SK-N-DZ (cell line): ENCODE measurements at places on chromosomes 5 and 9.

GRCh38 chr5:139848508-139849100, 53.0 kb downstream of the PSD2 start:
- DNase-seq: no peak

DNA sequence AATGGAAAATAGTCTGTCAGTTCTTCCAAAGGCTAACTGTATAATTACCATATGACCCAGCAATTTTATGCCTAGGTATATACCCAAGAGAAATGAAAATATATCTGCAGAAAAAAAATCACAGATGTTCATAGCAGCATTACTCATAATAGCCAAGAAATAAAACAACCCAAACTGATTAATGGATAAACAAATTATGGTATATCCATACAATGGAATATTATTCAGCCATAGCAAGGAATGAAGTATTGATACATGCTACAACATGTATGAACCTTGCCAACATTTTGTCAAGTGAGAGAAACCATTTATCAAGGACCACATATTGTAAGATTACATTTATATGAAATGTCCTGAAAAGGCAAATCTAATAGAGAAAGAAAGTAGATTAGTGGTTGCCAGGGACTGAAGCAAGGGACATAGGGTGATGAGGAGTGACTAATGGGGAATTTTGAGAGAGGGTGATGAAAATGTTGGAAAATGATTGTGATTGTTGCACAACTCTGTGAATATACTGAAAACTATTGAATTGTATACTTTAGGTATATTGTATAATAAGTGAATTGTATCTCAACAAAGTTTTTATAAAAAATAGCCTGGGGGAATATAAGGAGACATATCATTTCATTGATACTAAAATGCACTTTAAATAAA, 114.4 kb downstream of the PBX3 start:
- DNase-seq: no peak

DNA sequence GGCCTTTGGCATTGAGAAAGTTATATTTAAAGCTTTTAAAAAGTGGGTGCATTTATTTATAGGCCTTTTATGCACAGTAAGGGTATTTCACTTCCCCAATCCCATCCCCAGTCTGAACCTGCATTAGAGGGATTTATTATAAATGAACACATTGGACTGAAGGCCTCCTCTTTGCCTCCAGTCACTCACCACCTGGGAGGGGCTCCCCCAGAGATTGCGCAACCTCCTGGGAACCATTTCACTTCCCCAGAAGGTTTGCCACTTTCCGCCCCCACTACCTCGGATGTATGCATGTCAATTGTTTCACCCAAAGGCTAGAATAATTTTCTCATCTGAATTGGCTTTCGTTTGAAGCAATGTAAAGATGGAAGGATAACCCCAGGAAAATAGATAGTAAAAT, 29.8 kb upstream of the VCAN start:
- no peak for DNase-seq

- DNase-seq: peak; percentile 31
These were observed 567.2 kb downstream of the SLCO4C1 start for GRCh38 chr5:101728933-101729332.

- no peak for DNase-seq
These were observed 29.8 kb downstream of the NR4A3 start for GRCh38 chr9:99851500-99851822.

- DNase-seq: no peak
These were observed 8.9 kb downstream of the PHF2 start for GRCh38 chr9:93585259-93585658.

DNA sequence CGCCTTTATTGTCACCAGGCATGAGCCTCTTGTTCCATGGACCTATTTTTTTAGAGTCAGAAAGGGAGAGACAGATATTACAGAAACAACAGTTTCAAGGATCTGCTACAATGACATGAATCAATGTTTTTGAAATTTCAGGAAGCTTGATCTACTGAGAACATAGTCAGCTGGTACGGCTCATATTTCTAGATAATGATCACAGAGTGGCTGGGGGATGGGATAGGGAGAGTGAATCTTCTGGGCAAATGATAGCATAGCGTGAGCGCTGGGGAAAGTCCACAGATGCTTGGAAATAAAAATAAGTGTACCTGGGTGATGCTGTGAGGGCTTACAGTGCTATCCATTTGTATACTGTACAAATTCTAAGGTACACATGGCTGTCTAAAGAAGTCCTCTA, 340.4 kb downstream of the EBF1 start:
- DNase-seq: peak; percentile 54

DNA sequence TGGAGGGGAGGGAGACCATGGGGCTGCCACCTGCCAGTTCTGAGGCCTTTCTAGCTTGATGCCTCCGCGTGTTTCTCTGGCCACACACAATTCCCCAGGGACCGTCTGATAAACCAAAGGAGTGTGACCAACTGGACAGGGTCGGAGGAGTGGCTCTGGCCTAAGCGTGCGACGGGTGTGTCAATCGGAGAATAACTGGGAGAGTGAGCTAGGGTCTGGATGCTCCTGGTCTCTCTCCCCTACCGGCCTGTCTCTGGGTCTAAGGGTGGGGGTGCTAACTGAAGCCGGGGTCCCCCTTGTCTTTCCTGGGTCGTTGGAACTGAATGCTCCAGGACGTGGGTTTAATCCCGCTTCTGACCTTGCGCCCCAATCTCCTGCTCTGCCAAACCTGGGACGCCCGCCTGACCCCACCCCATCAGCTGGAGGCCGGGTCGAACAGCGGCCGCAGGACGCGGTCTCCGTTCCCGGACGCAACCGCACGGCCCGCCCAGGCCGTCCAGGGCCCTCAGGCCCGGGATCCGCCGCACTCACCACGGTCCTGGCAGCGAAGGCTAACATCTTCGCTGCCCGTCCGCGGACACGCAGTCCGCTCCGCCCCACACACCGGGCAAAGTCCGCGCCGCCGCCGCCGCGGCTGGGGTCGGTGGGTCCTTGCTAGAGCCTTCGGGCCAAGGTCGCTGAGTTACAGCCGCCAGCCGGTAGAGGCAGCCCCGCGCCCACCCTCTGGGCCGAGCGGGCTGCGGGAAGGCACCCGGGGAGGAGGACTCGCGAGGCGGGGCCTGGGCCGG, 447 bp downstream of the CRAT start:
- peak; percentile 47 for DNase-seq

GRCh38 chr9:108838017-108838416, 17.8 kb downstream of the ACTL7B start:
- DNase-seq: no peak

GRCh38 chr9:111663301-111663823, 2.0 kb downstream of the GNG10 start:
- no peak for DNase-seq

DNA sequence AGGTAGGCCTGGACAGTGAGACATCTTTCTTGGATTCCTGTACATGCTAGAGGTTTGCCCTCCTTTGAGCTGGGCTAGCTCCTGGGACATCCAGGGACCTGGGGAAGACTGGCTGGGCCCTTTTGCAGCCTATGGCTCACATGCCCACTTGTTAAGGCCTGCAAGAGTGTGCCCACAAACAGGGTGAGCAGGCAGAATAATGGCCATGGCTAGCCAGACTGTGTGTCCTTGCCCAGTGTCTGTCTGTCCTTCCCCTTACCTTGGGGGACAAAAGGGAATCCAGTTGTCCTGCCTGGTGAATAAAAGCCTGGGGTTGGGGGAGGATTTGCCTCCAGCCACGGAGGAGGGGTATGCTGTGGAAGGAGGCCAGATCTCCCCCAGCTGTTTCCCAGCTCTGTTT, 13.0 kb upstream of the CXXC5 start:
- DNase-seq: no peak

- DNase-seq: no peak
These were observed 72.2 kb downstream of the COL15A1 start for GRCh38 chr9:99015890-99016289.

- no peak for DNase-seq
These were observed 82.1 kb downstream of the HSD17B3 start for GRCh38 chr9:96219900-96220257.
